ENCODE measurements at places on chromosomes 7 and 10.
A peak's percentile ranks its signal among the peaks of the same experiment; 100 is the strongest.

- DNase-seq, result no peak
Measured at GRCh38 chr7:20249376-20249775, 32.2 kb upstream of the MACC1 start.

DNA sequence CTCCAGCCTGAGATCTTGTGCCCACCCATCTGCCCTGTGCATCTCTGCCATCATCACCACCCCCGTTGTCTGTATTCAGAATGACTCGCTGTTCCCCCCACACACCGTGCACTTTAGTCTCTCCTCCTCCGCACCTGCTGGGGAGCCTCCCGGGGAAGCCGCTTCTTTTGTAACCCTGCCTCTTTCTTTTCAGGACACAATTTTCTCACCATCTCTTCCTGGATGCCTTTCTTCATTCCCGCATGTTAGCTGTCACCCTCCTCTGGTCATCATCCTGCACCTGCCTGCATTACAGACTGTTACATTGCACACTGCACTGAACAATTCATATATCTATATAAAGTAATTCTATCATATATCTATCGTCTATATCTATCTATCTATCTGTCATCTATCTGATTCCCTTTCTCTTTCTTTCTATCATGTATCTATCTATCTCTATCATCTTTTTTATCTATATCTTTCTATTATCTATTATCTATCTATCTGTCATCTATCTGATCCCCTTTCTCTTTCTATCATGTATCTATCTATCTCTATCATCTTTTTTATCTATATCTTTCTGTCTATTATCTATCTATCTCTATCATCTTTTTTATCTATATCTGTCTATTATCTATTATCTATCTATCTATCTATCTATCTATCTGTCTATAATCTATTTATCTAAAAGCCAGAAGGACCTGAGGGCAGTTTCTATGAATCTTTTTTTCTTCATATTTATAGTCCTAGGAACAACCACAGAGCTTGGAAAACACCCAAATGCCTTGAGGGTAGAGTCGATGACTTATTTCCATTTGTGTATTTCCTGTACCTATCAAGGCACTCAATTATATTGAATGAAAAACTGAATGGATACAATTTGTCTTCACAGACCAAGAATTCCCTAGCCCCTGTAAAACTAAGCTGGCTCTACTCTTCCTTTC, 642.5 kb downstream of the ACTR3B start:
- no peak for DNase-seq

DNA sequence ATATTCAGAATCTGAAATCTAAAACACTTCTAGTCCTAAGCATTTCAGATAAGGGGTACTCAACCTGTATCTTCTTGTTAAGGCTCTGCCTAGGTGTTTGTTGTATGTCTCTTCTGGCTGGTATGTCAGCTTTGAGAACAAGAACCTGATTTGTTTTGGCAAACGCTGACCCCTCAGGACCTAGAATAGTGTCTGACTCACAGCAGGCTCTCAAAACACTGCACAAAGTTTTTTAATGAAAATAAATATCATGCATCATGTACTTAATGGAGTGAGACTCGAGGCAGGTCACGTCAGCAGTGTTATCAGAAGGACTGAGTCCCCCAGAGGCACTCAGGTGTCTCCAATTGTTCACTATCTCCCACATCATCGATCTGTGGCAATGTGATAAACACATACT, 99.1 kb downstream of the GLI3 start:
- no peak for DNase-seq

DNA sequence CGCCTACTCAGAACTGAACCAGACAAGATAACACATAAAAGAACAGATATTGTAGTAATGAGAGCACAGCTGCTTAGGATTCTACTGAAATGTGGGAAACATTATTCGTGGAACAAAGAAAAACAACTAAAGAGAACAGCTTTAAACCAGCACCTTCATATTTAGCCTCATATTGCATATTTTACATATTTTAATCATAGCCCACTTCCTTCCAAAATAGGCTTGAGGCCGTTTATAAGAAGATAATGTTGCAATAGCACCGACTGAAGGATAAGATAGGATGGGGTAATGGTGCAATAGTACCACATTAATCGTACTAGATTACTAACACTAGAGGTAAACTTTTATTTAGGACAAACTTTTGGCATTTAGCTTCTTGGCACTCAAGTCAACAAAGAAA, 71.3 kb downstream of the KCND2 start:
- no peak for DNase-seq

- DNase-seq, result no peak
Measured at GRCh38 chr7:146115851-146116520, 615 bp upstream of the CNTNAP2 start.

GRCh38 chr7:140060788-140061606, 1.8 kb downstream of the PARP12 start:
- no peak for DNase-seq

GRCh38 chr10:133458021-133458709, 4.4 kb downstream of the SCART1 start:
- DNase-seq, result no peak

DNA sequence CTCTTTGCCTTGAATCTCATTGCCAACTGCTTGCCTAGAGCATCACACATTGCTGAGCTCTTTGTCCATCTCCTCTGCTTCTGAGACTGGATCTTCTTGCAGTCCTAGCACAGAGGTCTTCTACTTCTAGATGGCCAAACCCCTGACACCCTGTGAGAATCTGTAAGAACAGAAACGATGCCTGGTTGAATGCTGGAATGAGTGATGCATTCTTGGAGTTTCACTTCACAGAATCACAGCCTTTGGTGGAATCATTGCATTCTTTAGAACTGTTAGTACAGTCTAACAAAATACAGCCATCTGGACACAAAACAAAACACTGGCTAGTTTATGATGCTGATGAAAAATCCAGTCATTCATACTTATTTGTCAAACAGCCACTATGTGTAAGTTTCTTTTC, 141.7 kb upstream of the ITGB1 start:
- peak; percentile 48 for DNase-seq

DNA sequence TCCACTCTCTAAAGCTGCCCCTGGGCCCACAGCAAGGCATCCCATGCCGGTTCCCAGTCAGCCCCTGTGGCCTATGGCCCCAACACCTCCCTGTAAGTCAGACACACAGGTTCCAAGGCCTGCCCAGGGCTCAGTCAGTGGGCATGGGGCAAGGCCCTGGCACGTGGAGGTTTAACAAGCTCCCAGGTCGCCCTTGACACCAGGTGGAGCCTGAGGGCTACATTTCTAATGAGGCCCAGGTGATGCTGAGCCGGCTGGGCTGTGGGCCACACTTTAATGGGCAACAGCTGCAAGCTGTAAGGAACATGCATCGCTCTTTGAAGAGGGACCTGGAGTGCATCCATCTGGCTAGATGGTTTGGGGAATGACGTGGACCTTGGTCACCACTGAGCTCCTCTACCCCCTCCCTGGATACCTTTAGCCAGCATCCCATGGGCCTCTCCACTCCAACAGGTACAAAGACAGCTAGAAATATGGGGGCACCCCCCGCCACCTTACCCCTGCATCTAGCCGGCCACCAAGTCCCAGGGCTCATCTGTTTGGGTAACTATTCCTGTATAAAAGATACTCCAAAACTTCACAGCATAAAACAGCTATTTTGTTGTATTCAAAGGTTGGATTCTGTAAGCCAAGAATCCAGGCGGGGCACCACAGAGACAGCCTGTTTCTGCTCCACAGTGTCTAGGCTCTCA, 122.5 kb downstream of the OAT start:
- DNase-seq, result peak; percentile 50

DNA sequence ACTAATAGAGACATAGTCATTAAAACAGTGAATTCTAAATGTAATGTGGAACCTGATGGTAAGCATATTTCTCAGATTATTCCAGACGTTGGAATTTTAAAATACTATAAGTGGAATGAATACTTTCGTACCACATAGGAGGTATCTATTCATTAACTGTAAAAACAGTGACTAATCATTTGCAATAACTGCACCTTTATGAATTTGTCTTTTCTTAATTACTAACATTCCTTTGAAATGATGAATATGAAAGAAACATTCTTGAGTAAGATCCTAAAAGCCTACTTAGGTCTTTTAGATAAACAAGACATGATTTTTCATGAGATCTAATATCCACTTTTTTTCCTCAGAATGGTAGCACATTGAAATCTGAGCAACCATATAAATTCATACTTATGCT, 549.0 kb upstream of the LRRN3 start:
- DNase-seq, result no peak

DNA sequence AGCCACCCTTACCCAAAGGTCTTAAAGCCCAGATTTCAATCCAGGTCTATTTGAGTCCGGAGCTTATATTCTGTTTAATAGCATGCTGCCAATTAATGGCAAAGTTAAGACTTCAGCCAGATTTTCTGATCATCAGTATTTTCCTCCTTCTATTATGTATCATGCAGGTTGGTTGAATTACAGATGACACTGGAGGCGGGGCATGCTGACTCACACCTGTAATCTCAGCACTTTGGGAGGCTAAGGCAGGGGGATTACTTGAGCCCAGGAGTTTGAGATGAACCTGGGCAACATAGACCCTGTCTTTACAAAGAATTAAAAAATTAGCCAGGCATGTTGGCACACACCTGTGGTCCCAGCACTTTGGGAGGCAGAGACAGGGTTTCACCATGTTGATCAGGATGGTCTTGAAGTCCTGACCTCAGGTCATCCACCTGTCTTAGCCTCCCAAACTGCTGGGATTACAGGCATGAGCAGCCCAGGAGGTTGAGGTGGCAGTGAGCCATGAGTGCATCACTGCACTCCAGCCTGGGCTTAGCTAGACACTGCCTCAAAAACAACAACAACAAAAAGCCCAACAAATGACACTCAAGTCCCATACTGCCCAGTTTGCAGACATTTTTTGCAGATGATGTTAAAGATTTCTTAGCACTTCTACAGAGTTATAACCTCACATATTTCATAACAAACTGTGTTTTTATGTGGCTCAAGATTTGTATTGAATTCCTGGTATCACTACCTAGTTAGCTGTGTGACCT, 62.5 kb downstream of the MCU start:
- no peak for DNase-seq

DNA sequence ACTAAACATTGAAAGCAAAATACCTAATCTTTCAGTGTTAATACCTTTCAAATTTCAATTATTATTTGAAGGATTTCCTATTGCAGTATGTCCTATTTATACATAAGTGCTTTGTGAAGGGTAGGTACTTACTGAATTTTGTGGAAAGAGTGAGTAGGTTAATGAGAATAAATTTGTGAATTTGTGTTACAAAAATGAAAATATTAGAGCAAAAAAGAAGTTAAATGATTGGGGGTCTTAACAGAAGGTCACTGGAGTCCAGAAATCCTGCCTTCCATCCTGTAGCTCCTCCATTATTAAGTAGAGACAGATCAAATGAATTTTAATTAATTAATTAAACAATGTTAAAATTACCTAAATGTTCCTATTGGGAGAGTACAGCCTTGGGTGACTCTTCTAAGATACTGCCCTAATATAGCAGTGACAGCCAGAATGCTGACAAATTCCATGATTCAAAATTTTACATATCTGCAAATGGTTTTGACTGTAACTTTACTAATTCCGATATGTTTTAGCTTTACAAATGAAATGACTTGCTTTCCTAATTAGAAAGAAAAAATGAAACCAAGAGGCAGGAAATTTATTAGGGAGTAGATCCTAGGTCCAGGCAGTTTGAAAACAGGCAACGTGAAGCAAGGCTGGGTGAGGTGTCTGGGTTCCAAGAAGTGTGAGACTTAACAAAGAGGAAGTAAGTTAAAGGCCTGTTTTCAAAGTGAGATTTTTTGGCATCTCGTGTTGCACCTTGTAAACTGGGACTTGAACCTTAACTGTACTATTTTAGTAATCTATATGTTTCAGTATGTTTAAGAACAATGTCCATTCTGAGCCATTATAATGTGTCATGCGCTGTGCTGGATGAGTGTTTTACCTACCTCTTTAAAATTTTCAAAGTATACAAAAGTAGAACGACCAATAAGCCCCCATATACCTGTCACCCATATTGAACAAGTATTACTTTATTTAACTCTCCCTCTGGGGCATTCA, 1.5 kb downstream of the PIK3CG start:
- DNase-seq, result no peak

- no peak for DNase-seq
Measured at GRCh38 chr10:33267708-33268107, 66.8 kb downstream of the NRP1 start.

DNA sequence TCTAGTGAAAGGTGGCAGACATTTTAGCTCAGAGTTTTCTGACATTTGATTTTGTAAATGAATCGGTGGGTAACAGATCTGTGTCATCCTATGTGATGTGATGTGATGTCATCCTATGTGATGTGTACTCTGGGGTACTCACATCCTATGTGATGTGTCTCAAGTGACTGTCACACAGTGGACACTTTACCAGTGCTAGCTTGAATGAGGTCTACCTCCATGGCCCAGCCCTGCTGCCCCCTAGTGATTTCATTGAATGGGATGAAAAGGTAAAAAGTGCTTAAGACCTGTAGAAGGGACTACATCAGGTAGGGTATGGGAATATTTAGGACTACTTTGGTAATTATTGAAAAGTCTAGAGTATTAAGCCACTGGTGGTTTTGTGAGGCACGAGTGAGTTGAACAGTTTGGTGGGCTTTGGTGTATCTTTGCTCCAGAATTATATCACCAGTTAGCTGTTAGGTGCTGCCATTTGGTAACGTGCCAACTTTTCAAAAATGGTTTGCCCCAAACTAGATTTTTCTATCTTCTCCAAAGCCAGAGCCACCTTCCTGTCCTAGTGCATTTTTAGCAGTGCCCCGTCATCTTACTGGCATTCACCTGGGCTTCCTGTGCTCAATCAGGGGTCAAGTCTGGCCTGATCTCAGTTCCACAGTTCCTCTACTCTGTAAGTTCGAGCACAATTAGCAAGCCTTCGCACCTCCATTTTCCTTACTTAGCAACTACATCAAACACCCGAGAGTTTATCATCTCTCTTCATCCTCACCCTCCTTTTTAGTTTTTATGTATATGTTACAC, 9.7 kb downstream of the EIF4H start:
- no peak for DNase-seq

DNA sequence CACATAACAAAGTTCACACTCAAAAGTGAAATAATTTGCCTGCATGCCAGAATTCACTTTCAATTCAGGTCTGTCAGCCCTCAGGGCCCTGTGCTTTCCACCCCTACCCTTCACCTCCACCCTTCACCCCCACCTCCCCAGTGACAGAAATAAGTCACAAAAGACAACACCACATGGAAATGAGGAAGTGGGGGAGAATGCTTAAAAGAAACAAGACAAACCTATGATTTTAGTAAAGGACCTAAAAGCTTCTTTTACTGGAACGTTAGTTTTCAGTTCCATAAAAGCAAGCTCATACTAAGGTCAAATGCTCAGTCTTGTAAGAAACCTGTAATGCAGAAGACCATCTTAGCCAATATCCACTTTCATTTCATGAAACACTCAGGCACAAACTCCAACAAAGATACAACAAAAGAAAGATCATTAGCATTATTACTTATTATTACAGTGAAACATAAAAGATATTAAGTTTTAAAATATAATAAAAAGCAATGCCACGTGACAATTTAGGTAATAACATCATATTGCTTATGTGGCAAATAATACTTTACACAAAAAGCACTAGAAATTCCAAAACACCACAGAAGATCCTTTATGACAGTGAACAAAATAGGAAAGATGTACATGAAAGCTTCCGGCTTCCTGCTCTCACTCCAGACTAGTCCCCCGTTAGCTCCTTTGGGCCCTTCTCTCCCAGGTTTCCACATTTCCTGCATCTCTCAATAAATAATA, 112.1 kb downstream of the LMBR1 start:
- no peak for DNase-seq
